ENCODE measurements at places on chromosomes 12 and 14.

GRCh38 chr12:72141381-72141780 lies 130.8 kb upstream of the TRHDE start:
- DNase-seq: peak; percentile 12

- DNase-seq: no peak
These were observed 9.7 kb downstream of the PACS2 start for GRCh38 chr14:105324080-105324778.

DNA sequence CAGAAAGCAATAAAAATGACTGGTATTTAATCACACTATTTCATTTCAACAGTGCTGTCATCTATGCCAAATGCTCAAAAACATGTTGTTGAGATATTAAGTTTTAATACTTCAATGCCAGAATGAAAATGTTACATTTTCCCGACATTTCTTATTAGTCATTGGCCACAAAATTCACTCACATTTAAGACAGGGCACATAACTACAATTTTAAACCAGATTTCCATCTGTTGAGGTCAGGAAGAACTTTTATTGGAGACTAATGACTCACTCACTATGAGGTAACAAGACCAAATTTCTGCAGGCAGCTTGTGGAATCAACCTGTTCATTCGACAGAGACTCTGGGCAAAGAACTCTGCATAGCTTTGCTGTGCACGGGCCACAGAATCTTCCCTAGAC lies 36.8 kb downstream of the PPTC7 start:
- DNase-seq: no peak

- DNase-seq: no peak
These were observed 79.0 kb downstream of the SLC25A21 start for GRCh38 chr14:37093364-37093763.

GRCh38 chr14:97065305-97066067 lies 268.3 kb downstream of the VRK1 start:
- no peak for DNase-seq

GRCh38 chr12:11876307-11876706 lies 194.4 kb upstream of the BCL2L14 start:
- no peak for DNase-seq

DNA sequence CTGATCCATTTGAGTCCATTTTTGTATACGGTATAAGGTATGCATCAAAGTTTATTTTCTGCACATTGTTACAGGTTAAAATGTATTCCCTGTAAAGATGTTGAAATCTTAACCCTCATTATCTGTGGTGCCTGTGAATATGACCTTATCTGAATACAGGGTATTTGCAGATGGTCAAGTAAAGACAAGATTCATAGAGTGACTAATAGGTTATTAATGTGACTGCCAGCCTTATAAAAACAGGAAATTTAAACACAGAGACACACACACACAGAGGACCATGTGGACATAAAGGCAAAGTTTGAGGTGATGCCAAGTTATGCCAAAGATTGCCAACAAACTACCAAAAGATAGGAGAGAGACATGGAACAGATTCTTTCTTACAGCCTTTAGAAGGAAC lies 347.2 kb upstream of the DCN start:
- DNase-seq: no peak

DNA sequence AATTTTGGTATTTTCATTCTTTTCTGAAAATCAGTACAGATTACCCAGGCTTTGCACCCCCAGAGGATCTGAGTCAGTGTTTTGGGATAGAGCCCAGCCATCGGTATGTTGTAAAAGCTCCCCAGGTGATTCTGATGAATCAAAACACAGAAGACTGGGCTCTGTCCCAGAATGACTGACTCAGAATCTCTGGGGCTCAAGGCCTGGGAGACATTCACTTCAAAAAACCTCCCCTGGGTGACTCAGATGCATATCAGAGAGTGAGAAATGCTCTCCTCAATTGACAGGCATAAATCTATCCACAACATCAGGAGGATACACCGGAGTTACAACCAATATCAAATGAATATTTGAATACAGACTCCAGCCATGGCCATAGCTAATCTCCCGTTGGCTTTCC lies 32.6 kb downstream of the SLC35F4 start:
- no peak for DNase-seq

- no peak for DNase-seq
These were observed 24.2 kb upstream of the FOS start for GRCh38 chr14:75254381-75254822.

GRCh38 chr14:68979021-68979721 lies at the start of gene ACTN1:
TSS of gene ACTN1 (minus strand) at chr14:68979302. CDS start at chr14:68979056, 246 bp downstream.
- DNase-seq: peak; percentile 97

DNA sequence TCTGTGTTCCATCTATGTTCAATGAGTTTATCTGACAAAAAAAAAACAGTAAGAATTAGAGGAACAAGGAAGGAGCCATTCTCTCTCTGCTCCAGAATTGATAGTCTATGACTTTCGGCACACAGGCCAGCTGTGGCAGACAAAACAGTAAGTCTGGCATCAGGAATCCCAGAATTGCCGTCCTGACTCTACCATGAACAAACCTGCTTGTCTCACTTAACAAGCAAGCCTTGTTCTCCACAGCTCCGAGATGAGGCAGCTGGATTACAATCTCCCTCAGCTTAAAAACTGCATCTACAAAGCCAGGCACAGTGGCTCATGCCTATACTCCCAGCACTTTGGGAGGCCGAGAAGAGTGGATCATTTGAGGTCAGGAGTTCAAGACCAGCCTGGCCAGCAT lies 153.6 kb upstream of the TMCC3 start:
- no peak for DNase-seq

DNA sequence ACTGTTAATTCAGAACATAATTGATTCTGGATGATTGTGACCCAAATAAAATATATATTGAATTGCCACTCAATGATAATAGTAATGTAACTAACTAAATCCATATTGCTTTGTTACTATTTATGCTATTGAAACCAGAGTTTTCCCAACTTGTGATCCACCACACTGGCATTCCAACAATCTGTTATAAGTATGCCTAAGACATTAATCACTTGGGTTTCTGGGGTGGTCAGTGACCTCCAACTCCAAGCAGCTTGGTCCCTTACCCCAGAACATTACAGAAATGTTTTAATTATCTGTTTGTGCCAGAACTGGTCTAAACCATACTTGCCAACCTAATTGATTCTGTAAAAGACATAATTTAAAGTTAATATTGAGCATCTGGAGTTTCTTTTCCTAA lies 14.6 kb downstream of the CAPS2 start:
- DNase-seq: no peak

- DNase-seq: no peak
These were observed 53.2 kb downstream of the TSPAN19 start for GRCh38 chr12:84982888-84983287.

DNA sequence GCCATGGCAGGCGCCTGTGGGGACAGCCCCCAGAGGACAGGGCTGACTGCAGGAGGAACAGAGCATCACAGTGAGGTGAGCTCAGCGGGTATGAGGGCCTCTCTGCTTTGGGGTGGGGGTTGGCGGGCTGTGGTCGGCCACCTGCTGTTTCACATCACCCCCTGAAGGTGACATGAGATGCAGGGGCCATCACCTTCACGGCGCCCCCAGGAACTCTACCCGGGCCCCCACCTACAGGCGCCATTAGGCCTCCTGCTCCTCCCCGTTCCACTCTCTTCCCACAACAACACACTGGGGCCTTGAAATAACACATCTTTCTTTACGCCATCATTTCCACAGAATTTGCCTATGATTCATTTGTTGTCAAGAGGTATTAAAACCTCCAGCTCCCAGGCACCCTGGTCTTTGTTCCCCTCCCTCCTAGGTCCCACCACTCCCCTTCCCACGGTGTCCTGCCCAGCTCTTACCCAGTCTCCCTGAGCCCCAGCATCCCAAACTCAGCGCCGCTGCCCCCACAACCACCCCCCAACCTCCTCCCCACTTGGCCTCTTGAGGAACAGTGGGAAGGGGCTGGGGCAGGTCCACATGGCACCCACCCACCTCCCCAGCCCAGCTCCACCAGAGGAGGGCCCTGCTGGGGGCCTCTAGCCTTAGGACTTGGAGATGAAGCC lies 12.7 kb upstream of the HDAC7 start:
- DNase-seq: no peak

GRCh38 chr14:46574221-46574977 lies 77.2 kb downstream of the RPL10L start:
- DNase-seq: no peak

DNA sequence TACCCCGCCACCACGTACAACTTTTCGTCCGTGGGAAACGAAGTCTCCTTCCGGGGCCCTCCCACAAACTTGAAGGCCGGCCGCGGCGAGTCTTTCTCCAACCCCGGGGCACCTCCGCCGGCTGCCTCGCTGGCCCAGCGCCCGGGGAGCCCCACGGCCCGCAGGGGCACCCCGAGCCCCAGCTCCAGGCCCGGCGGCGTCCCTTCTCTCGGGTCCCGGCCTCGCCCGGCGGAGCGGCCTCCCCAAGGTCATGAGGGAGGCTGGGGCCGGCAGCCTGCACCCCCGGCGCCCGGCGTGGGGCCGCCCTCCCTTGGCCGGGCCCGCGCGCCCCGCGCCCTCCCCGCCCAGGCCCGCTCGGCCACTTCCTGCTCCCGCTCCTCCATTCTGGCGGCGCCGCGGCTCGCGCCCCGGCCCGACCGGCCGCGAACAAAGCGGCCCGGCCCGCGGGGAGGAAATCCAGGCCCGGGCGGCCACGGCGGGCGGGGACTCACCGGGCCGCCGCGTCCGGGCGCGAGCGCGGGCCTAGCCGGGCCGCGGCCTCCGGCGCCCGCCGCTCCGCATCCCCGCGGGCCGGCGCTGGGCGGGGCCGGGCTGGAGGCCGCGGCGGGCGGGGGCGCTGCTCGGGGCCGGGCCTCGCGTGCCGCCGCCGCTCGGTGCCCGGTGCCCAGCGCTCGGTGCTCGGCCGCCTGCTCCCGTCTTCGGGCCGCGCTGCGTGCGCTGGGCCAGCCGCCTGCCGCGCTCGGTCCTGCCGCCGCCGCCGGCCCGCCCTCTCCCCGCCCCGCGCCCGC lies at the start of gene AKT1:
TSS of gene AKT1 (minus strand) at position 756 of the 788 bp plus-strand sequence. CDS start 3,105 bp downstream, outside the sequence.
- no peak for DNase-seq

GRCh38 chr14:36254020-36254624 lies 66.3 kb downstream of the MBIP start:
- no peak for DNase-seq

- peak; percentile 63 for DNase-seq
These were observed 43.2 kb downstream of the PLEKHG7 start for GRCh38 chr12:92745856-92746550.

GRCh38 chr14:25001156-25001555 lies 48.8 kb downstream of the STXBP6 start:
- DNase-seq: no peak

DNA sequence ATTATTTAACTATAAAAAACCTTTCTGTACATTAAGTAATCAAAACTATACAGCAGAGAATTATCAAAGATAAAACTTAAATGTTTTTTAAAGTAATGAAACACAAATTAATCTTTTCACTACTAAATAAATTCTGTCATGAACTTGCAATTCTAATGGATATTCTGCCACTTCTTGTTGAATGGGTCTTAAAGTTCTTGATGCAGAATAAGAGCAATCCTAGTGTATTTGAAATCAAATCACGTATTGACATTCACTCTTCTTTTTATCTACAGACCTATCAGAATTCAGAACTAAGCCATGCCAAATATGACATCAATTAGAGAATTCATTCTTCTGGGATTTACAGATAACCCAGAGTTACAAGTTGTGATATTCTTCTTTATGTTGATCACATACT lies at the start of gene OR6C65:
TSS of gene OR6C65 (plus strand) at position 301 of the 400 bp plus-strand sequence. CDS start at position 301, 0 bp downstream.
- no peak for DNase-seq

DNA sequence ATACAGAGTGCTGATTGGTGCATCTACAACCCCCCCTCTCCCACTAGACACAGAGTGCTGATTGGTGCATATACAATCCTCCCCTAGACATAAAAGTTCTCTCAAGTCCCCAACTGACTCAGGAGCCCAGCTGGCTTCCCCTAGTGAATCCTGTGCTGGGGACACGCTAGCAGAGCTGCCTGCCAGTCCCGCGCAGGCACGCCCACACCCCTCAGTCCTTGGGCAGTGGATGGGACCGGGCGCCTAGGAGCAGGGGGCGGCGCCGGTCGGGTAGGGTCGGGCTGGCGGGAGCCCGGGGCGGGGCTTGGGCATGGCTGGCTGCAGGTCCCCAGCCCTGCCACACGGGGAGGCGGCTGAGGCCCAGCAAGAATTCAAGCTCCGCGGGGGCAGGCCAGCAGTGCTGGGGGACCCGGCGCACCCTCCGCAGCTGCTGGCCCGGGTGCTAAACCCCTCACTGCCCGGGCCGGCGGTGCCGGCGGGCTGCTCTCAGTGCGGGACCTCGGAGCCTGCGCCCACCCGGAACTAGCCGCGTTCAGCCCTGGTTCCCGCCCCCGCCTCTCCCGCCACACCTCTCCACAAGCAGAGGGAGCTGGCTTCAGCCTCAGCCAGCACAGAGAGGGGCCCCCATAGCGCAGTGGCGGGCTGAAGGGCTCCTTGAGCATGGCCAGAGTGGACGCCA lies 64.3 kb upstream of the DDHD1 start:
- DNase-seq: peak; percentile 75

- DNase-seq: no peak
These were observed 34.2 kb downstream of the PTGER2 start for GRCh38 chr14:52348279-52348678.

GRCh38 chr12:80936642-80937390 lies 918 bp downstream of the LIN7A start:
- DNase-seq: no peak

DNA sequence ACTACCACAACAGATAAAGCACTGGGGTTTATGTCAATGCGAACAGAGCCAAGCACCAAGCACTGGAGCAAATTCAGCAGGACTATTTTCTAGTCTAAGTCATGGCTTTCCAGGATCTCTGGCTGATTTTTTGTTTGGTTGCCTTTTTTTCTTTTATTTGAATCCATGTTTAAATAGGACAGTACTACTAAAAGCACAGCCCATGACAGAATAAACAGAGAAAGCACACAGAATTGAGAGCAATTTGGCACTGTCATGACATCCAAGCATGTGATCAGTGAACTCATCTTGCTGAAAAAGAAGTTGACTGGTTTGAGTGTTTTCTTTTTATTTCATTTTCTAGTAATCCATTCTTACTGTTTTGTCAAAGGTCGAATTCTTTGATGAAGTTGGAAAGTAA lies 23.1 kb upstream of the RERG start:
- DNase-seq: no peak

- no peak for DNase-seq
These were observed 26.0 kb downstream of the WBP11 start for GRCh38 chr12:14777271-14777670.

- no peak for DNase-seq
These were observed 100.5 kb upstream of the SSTR1 start for GRCh38 chr14:38107216-38107631.

- no peak for DNase-seq
These were observed 44.9 kb upstream of the CLMN start for GRCh38 chr14:95364481-95365209.

GRCh38 chr14:59009967-59010366 lies 178.5 kb upstream of the DAAM1 start:
- DNase-seq: no peak

DNA sequence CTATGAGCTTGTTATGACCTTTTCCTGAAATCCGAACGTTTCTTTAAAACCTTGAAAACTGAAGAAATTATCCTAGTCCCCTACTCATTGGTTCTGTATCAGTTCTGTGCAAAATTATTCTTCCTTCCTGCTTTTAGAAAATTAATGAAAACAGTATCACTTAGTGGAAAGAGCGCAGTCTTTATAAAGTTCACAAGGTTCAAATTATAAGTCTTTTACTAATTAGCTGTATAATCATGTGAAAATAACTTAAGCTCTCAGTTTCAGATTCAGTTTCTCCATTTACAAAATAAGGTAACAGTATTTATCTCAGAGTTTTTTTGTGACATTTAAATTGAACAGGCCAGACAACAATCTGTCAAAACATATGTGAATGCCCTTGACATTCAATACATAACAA lies 306.1 kb downstream of the ADAMTS20 start:
- no peak for DNase-seq

- DNase-seq: no peak
These were observed 1147.6 kb downstream of the AACS start for GRCh38 chr12:126212824-126213223.

GRCh38 chr14:54002653-54003052 lies 46.0 kb upstream of the BMP4 start:
- no peak for DNase-seq

Data from NCI-H446 (cell line).